ENCODE measurements at places on chromosomes 2 and 18.

- peak; percentile 55 for DNase-seq
Measured at GRCh38 chr2:232351686-232352510, 26.7 kb upstream of the ALPP start.

- DNase-seq = no peak
Measured at GRCh38 chr2:132955871-132956615, 286.0 kb upstream of the LYPD1 start.

- no peak for DNase-seq
Measured at GRCh38 chr18:4299395-4299794, 155.7 kb downstream of the DLGAP1 start.

DNA sequence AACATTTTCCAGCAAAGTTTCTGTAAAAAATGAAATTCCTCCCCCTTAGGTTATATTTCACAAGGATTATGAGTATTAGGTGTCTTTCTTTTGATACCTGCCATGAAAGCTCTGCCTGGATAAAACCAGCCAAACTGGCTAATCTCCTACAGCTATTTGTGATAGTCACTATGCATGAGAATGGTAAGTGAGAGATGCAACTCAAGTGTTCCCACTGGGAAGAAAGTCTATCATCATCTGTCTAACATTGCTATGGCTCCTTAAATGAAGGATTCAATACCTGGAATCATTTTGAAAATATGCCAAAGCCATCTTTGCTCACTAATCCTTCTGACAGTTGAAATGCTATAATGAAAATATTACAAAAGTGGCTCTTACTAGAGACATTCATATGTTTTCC lies 339.9 kb upstream of the LRRTM4 start:
- DNase-seq = peak; percentile 24

DNA sequence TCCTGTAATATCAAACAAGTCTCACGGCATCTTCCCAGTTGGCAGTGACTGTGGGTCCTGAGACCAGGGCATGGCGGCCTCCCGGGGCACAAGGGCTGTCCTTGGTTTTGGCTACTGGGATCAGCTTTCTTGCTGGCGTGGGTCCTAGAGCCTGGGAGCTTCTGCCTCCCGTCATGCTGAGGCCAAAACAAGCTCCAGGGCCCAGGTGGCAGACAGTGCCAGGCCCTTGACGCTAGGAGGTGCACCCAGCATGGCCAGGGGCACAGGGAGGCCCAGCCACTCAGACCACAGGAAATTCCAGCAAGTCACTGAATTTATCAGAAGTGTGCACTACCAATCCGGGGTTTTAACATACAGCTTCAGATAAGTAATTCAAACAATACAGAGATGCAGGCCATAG lies 184.7 kb downstream of the EIPR1 start:
- no peak for DNase-seq

DNA sequence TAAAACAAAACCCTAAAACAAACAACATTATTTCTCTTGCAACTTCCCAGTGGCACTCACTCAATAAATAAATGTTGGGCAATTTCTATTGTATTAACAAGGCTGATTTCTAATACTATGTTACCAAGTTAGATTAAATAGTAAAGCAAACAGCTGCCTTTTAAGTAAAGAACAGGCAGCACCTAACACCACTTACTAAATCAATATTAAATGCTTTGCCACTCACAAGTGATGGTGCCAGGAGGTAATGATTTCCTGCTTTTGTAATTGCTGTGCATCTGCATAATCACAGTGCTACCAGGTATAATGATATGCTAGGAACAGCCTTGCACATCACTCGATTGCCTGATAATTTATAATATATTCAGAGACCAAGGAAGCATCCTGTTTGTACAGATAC lies 276.5 kb downstream of the NBAS start:
- no peak for DNase-seq

DNA sequence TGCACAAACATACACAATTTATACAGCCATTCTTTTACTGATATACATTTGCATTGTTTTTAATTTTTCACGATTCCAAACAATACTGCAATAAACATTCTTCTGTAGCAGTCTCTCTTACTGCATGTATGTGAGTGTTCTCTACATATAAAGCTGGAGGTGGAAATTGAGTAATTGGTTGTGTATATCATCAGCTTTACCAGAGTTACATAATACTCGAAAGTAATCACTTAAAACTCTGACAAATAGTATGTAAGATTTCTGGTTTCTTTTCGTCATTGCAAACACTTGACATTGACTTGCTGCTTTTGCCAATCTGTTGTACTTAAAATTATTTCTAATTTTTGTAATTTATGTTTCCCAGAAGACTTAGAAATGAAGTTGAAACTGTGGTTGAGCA lies 110.2 kb downstream of the TDRD15 start:
- DNase-seq = no peak

GRCh38 chr18:57801761-57802212 lies 1.3 kb downstream of the ATP8B1 start:
- peak; percentile 42 for DNase-seq

GRCh38 chr2:173874894-173875237 lies 90.3 kb downstream of the SP3 start:
- DNase-seq = no peak

- DNase-seq = no peak
Measured at GRCh38 chr2:100413571-100413970, 3.9 kb downstream of the CHST10 start.

DNA sequence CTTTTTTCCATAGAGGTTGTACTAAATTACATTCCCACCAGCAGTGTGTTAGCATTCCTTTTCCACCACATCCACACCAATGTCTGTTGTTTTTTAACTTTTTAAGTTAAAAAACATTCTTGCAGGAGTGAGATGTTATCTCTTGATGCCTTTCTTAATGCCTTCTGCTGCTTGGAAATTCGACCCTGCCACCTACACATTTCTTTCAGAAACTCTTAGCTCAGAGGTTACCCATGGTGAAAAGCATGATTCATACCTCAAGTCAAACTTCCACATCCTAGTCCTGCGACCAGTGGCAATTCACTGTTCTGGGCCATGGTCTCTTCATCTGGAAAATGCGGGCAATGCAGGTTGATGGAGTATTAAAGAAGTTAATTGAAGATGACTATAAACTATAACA lies 12.7 kb upstream of the HNMT start:
- DNase-seq = no peak

DNA sequence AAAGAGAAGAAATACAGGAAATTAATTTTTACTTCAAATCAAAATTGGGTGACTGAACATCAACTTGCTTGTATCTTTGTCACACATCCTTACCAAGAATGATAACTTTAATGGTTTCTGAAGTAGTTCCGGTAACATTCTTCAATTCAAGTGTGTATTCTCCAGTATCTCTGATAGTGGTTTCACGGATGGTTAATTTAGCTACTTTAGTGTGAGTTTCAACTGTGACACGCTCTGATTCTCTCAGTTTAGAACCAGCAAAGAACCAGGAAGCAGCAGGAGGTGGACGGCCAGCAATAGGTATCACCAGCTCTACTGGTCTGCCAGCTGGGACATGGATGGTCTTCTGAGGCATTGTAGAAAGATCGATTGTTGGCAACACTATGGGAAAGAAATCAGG lies 62.3 kb downstream of the PLEKHA3 start:
- DNase-seq = no peak

DNA sequence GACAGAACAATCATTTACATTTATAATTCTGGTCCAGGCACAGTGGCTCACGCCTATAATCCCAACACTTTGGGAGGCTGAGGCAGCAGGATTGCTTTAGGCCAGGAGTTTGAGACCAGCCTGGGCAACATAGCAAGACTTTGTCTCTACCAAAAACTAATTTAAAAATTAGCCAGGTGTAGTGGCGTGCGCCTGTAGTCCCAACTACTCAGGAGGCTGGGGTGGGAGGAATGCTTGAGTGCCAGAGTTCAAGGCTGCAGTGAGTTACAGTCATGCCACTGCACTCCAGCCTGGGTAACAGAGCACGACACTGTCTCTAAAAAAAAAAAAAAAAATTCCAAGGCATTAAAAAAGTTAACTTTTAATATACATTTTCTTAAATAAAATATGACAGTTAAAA lies 88.1 kb downstream of the PLEKHM3 start:
- DNase-seq = no peak

DNA sequence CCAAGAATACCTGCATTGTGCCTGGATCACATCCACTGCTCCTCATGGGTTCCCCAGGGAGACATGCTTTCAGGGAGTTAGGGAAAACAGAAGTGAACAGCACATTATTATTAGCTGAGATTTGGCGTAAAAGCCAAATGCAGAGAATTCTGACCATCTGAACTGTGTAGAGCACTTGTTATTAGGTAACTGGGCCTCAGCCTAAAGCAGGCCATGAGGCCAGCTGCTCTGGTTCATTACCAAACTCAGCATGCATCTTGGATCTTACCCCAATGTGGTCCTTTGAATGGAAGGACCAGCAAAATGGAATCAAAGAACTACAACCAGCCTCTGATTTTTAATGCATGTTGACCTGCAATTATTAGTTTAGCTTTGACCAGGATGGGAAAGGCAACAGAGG lies 322.3 kb downstream of the KCNS3 start:
- no peak for DNase-seq

DNA sequence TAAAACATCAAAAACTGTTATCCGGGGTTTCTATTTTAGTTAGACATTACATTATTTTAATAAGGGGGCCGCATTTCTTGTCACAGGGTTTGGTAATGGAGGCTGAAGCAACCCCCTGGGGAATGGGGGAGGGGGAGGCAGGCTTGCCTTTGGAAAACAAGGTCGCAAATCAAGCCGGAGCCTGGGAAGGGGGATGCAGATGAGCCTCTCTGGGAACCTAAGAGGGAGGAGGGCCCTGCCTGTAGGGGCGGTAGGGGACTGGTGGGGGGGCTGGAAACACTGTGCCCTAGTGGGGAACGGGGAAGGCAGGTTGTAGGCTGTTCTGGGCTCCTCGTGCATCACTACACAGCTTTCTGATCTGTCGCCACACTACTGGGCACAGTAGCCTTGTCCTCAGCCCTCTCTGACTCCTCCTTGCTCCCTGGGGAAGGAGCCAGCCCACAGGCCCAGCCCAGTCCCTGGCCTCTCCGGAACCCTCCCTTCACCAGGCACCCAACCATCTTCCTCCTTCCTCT lies 170.2 kb upstream of the SMAD2 start:
- peak; percentile 82 for DNase-seq

DNA sequence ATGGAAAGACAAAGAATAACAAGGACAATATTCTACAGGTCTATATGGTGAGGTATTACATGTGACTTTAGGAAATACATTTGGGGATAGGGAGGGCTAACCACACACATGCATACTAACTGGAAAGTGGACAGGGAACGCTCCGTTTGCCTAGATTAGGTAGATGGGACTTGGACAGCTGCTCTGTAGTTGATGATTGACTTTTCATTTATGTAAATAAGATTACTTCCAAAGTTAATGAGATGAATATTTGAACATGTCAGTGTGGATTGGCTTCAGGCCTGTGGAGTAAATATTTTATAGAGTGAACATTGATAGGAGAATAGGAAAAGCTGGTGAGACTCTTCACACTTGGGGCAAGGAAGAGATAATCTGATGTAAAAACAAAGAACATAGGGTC lies 142.0 kb downstream of the NCK2 start:
- no peak for DNase-seq

All from iPS-NIHi11 (cell line).